ENCODE measurements at places on chromosomes 1 and 21.

DNA sequence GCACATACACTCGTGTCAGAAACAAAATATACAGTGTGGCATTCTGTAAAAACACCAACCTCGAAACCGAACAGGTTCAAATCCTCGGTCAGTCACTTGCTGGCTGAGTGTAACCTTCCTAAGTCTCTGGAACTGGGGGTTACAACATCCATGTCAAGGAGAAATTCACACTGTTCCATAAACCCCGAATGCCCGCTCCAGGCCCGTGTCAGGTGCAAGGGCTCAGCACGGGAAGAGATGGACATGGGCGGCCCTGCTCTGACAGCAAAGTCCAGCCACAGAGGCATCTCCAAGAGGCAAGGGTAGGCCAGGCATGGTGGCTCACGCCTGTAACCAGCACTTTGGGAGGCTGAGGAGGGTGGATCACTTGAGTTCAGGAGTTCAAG is 79.5 kb downstream of the SLC66A1 start:
- DNase-seq: no peak

DNA sequence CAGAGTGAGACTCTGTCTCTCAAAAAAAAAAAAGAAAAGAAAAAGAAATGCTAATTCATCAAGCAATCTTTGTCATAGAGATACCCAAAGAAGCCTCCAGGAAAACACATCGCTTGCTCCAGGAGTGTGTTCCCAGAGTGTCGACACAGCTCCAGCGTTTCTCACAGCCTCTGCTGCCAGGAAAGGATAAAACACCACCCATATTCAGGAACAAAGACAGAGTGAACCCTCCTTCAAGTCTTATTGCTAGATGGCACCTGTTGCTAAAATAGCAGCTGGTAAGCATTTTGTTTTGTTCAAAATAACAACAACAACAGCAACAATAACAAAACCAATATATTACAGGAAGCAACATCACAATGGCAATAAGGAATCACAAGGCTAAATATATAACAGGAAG is 3.1 kb downstream of the ILDR2 start:
- no peak for DNase-seq

GRCh38 chr21:45381865-45382696 is 22.9 kb upstream of the COL18A1 start:
- no peak for DNase-seq

DNA sequence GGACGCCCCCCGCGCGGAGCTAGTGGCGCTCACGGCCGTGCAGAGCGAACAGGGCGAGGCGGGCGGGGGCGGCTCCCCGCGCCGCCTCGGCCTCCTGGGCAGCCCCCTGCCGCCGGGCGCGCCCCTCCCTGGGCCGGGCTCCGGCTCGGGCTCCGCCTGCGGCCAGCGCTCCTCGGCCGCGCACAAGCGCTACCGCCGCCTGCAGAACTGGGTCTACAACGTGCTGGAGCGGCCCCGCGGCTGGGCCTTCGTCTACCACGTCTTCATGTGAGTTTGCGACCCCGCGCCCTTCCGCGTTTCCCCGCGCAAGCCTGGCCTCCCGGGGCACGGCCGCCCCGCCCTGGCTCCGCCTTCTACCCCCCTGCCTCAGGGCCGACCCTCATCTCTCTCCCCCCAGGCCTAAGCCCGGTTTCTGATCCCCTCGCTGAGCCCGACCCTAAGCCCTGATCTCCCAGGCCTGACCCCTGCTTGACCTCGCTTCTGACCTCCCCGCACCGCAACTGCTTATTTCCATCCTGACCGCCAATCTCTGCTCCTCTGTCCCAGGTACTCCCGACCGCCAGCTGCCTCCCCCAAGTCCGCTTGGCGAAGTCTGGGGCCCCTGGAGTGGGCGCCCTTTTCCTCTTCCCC is 669 bp downstream of the KCNQ4 start:
- no peak for DNase-seq

GRCh38 chr1:38055965-38056364 is 9.4 kb upstream of the POU3F1 start:
- DNase-seq: no peak

DNA sequence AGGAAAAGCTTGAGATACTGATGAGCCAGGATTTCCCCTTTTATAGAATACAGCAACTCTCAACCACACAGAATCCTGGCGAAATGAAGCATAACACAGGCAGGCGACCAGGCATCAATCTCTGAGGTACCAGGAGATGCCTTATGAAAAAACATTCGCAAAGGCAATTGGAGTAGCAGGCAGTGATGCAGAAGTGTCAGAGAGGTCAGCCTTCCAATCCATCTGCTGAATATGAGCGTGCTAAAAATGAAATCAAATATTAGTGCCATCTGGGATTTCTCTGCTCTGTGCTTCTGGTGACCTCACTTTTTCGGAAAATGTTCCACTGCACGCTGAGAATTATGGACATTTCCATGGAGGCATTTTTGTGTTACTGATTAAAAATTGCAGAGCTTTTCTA is 258.8 kb downstream of the VAV3 start:
- no peak for DNase-seq

- DNase-seq: no peak
Measured at GRCh38 chr1:159181328-159182024, 10.1 kb downstream of the CADM3 start.

DNA sequence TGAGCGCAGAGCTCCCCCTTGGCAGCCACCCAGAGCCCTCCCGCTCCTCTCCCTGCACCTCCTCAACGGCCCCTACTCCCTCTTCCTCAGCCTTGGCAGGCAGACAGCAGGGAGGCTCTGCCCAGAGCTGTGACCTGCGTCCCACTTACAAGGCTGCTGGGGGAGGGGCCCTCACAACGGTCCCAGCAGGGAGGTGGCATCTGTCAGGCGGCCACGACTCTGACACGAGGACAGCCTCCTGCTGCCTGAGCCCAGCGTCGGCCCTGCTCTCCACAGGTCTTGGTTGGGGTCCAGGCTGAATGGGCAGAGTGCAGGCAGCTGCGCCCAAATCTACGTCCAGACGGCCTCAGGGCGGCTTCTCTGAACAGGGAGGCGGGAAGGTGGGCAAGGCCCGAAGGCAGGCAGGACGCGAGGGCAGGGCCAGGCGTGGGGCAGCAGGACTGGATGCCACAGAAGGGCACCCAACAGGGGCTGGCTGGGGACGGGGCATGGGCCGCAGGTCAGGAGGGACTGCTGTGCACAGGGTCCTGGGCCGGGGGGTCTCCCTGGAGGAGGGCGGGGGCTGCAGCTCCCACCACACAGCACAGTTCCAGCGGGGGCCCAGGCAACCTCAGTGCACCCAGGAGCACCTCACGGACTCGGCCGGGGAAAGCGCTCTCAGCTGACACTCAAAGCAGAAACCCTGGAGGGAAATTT is 7.5 kb downstream of the SLC19A1 start:
- no peak for DNase-seq

DNA sequence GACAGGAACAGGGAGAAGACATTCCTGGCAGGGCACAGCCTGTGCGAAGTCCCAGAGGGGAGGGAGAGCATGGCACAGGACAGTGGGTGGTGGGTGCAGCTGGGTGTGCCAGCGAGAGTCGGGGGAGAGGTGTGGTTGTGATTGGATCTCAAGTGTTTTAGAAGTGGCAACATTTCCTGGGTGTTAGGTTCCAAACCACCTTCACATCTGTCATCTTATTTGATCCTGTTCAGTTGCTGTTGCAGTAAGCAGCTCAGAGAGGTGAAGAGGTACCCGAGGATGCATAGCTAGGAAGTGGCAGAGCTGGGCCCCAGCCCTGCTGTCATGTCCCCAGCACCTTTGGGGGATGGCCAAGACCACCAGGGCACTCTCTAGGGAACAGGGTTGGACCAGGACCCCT is 22.0 kb upstream of the DISP3 start:
- no peak for DNase-seq

- no peak for DNase-seq
Measured at GRCh38 chr1:109516872-109517271, 7.3 kb upstream of the AMIGO1 start.

DNA sequence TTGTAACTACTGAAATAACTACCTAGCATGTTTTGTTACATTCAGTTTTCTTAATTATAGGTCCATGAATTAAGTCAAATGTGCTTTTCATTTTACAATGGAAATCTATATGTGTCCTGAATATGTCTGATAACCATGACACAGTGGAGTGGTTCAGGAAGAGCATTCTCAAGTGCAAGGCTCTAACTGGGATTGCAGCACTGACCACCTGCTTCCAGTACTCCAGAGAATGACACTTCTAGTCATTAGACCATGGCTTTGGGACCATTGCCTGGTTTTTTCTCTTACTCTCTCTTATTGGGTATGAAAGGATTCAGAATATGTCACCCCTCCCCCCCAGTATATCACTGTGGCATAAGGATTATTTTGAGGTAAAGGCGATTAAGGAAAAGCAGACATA is 204.9 kb upstream of the CACYBP start:
- no peak for DNase-seq

- DNase-seq: no peak
Measured at GRCh38 chr21:38082936-38083485, 166.8 kb upstream of the KCNJ6 start.

- DNase-seq: no peak
Measured at GRCh38 chr1:61645476-61645875, 79.5 kb downstream of the TM2D1 start.

DNA sequence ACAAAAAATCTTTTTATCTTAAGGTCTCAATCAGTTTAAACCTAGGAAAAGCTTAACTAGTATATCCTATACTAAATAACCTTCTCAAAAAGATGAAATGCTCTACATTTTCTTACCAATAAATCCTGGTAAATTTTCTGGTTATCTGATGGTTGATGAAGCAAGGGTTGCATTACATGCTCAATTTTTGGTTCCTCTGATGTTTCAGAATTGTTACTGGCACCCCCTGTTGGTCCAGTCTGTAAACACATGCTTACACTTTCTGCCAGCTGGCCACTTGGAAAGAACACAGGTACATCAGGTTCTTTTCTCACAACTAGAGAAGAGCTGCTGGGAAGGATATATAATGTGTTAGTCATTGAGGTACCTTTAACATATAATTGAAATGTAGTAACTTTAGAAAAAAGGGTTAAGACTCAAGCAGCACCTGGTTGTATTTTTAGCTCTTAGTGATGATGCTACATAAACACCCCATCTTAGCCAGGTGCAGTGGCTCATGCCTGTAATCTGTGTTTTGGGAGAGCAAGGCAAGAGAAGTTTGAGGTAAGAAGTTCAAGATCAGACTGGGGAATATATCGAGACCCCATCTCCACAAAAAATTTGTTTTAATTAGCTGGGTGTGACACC is 30.9 kb upstream of the TAL1 start:
- no peak for DNase-seq

DNA sequence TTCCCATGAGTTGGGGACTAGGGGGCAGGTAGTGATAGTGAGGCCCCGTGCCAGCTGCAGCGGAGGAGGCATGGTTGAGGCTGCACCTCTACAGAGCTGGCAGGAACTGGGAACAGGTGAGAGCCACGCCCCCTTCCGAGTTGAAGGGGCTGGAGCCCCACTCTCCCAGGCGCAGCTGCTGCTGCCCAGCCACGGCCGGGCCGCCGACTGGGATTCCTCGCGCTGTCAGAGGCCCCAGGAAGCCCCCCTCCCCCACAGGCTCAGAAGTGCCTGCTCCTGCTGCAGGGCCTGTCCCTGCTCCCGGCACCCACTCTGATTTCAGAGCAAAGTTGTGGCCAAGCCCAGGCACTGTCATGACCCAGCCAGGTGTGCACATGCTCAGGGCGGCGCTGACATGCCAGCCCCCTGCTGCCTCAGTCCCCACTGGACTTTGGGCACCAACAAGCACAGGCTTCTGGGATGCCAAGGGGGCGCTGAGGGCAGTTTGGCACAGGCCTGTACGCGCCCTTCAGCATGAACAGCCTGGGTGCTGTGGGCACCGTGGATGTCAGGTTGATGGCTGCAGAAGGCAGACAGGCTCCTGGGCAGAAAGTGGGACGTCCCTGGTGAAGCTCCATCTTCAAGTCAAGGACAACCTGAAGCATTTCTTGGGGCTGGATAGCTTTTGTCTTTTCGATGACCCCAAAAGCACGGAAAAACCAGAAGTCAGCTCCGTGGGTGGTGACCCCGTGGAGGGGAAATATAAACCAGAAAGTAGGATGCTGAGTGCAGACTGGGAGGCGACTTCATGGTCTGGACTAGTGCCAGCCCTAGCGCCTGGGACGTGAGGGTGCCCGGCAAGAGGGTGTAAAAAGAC is 121.5 kb downstream of the SIM2 start:
- no peak for DNase-seq

GRCh38 chr1:167328816-167329483 is 108.3 kb downstream of the POU2F1 start:
- DNase-seq: no peak

DNA sequence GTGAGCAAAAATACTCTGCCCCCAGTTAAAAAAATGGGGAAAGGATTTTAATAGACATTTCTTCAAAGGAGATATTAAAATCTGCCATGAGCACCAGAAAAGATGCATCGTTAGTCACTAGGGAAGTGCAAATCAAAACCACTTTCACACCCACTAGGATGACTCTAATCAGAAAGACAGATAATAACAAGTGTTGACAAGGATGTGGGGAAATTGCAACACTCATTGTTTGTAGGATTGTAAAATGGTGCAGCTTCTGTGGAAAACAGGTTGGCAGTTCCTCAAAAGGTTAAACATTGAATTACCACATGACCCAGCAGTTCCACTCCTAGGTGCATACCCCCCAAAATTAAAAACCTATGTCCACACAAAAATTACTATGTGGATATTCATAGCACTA is 112.3 kb downstream of the KCNJ6 start:
- no peak for DNase-seq

DNA sequence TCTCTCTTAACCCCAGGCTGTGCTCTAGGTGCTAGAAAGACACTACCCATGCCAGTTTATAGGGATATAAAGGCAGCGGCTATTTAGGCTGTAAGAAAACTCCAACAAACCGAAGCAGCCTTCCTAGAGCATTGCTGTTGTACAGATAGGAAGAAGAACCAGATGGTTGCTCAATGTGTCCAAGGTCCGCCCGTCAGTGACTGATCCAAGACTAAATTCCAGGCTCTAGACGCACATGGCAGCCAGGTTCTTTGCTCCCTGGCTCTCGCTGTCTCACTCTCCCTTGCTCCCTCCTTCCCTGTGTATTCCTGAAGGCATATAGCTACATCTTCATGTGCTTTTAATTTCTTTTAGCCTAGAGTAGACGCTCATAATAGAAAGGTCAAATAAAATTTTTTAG is 303.4 kb downstream of the KIF26B start:
- DNase-seq: no peak

GRCh38 chr1:83559129-83559840 is 439.6 kb downstream of the TTLL7 start:
- DNase-seq: no peak

DNA sequence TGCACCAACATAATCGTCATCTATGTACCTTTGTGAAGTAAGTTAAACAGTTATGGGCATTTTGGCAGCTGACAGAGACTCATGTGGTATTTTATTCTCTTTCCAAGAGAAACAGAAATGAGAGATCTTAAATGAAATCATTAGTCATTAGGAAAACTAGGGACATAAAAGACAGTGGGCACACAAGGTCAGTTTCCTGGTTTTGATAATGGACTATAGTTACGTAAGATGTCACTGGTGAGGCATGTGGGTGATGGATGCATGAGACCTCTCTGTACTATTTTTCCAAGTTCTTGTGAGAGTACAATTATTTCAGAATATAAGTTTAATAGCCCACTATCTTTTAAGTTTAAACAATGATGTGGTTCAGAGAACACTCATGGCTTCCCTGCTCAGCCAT is 216.9 kb downstream of the APP start:
- no peak for DNase-seq
